Inflammatory macrophage (primary cell): ENCODE measurements at places on chromosomes 3 and 15.

DNA sequence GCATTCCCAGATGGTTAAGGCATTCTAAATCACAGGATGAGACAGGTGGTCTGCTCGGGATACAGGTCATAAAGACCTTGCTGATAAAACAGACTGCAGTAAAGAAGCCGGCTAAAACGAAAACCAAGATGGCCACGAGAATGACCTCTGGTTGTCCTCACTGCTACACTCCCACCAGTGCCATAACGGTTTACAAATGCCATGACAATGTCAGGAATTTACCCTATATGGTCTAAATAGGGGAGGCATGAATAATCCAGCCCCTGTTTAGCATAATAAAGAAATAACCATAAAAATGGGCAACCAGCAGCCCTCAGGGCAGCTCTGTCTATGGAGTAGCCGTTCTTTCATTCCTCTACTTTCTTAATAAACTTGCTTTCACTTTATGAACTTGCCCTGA, 151.1 kb downstream of the ZNF385D start:
- no peak for DNase-seq

- no peak for DNase-seq
These were observed 352.0 kb upstream of the COL8A1 start for GRCh38 chr3:99286266-99286845.

DNA sequence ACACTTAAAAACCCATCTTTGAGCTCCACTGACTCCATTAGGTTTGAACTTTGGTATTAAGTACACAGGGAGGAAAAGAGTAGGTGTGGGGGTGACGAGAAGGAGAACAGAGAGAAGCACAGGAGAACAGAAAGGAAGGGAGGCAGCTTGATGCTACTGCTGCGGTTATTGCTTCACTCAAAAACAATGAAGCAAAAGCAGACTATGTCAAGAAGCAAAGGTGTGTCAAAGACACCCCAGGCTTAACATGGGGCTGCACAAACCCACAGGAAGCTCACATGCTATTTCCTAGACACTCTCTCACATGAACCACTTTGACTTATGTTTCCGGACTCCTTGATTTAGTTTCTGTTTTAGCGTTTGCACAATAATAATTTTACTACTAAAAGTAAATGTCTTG, 961.0 kb upstream of the CFAP20DC start:
- DNase-seq: peak; percentile 3

DNA sequence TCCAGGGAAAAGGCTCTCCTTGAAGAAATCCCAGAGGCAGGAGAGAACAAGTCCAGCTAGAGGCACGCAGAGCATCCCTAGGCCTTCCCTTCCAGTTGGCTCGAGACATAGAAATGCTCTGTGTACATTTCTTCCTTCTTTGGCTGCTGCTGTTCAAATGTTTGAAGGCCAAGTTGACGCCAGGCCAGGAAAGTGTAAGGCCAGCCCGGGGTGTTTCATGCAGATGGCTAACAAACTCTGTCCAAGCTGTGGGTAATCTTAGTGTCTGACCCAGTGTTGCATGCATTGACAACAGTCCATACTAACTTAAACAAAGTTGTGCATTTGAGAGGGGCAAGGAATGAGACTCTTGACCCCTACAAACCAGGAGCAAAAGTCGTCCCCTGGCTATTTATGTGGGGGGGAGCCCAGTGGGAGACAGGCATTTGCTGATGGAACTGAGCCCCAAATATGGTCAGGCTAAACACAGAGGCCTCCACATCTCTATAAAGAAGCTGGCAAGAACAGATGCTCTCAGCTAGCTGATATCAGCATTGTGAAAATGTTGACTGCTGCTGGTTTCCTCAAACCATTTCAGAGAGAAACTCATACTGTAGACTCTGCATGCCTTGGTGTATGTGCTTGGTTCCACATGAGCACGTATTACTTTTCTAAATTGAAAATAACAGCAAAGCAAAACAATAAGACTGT, 139.5 kb downstream of the ADAMTS9 start:
- DNase-seq: no peak

DNA sequence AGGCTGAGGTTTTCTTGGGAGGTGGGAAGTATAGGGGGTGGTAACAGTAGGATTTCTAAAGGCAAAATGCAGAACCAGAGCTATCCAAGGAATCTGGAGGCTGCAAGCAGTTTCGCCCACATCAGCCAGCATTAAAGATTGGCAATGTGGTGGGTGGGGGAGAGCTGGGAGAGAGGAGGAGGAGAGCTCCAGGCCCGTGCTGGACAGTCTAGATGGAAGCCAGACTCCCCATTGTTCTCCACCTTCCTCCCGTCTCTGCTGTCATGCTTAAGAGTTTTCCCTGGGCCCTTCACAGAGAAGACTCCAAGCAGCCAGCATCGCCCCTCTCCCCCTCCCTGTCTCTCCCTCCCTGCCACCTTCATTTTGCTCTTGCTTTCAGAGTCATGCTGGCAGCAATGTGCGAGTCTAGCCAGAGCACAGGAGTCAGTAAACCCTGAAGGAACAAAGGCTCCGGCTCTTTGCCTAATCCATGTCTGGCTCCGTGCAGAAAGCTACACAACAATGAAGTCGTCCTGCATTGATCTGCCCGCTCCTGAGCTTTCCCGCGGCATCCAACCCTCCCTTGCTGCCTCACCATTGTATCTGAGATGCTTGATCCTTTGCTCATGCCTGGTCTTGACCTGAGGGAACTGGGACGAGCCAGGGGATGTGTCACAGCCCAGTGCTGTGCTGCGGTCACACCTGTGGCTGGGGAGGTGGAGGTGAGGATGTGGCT, 282.9 kb downstream of the NTRK3 start:
- DNase-seq: no peak

DNA sequence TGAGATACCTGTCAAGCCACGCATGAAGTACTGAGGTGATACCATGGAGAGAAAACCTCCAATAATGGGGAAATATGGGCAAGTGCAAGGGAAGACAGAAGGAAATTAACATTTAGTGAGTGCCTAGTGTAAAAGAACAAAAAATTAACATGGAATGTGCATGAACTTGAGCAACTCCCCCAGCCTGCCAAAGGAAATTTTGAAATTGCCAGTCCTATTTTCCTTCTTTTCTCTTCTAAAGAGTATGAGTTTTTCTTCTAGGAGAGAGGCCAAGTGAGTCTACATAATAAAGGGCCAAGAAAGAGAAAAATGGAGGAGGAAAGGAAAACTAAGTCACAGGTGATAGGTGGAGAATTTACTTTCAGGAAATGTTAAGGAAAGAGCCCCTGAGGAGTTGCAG, 602.4 kb upstream of the MDFIC2 start:
- no peak for DNase-seq

- no peak for DNase-seq
These were observed 93.9 kb downstream of the ECT2 start for GRCh38 chr3:172844428-172844827.

- DNase-seq: no peak
These were observed 50.5 kb downstream of the MYO1E start for GRCh38 chr15:59322056-59322759.

GRCh38 chr3:119965692-119966091, 128.6 kb downstream of the GSK3B start:
- DNase-seq: no peak

DNA sequence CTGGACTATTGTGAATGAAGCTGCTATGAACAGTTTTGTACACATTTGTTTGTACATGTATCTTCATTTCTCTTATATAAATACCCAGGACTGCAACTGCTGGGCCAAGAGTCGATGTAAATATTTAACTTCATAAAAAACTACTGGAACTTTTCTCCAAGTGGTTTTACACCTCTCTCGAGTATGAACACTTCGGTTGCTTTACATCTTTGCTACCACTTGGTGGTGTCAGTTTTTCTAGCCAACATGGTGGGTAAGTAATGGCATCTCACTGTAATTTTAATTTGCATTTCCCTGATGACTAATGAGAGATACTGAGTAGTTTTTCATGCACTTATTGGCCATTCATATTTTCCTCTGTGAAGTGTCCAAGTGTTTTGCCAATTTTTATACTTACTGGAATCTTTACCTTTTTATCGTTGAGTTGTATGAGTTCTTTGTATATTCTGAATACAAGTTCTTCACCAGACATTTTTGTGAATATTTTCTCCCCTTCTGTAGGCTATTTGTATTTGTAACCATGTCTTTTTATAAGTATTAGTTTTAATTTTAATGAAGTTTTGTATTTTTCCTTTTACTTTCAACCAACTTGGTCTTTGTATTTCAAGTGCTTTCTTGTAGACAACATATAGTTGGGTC, 44.4 kb downstream of the PCOLCE2 start:
- DNase-seq: peak; percentile 46

DNA sequence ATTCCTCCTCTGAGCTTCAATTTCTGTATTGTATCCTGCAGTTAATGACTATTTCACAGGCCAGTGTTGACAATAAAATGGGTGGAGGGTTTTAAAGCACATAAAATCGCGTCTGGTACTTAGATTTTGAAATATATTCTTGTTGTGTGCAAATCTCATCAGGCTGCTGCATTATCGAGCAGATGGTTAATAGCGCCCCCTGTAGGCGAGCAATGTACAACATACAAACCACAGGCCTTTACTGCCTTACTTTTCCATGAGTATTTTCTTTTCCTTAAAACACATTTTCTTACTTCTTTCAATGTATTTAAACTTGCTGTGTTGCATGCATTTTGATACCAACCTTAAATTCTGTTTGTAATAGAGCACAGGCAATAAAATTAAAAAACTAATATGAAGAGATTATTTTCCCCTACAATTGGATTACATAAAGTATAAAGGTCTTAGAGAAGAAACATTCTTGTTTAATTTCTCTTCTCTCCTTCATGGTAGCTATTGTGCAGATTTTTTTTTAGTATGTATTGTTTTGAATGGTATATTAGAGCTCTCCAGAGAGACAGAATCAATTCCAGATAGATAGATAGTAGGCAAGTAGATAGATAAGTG, 608.4 kb downstream of the CADM2 start:
- DNase-seq: peak; percentile 61

DNA sequence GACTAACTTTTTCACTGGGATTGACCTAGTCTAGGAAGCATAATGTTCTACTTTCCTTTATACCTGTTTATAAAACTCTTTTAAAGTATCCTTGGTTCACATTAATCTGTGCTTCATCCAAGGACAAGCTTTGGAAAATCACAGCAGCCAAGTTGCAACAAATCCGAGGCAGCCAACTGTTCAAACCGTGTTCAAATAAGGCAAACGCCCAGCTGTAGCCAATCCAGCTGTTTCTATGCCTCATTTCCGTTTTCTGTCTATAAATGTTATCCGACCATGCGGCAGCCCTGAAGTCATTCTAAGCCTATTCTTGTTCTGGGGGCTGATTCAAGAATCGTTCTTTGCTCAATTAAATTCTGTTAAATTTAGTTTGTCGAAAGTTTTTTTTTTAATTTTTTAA, 78.3 kb downstream of the FMN1 start:
- DNase-seq: no peak

- DNase-seq: no peak
These were observed 25.7 kb upstream of the KCNMB2 start for GRCh38 chr3:178510496-178510895.

- DNase-seq: peak; percentile 16
These were observed 52.3 kb upstream of the CHRNA7 start for GRCh38 chr15:31977812-31978661.

DNA sequence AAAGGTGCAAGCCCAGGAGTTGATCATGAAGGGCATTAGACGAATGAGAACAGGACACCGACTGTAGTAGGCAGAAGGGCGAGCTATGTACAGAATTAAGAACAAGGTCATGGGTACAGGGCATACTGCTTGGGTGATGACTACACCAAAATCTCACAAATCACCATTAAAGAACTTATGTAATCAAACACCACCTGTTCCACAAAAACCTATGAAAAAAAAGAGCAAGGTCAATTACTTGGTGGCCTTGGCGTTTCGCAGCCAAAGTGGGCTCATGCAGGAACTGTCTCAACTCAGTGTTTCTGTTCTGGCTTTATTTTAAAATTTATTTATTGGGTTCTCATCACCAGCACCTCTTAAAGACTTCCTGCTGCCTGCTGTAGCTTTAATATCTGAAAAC, 2.1 kb downstream of the KAT2B start:
- no peak for DNase-seq

DNA sequence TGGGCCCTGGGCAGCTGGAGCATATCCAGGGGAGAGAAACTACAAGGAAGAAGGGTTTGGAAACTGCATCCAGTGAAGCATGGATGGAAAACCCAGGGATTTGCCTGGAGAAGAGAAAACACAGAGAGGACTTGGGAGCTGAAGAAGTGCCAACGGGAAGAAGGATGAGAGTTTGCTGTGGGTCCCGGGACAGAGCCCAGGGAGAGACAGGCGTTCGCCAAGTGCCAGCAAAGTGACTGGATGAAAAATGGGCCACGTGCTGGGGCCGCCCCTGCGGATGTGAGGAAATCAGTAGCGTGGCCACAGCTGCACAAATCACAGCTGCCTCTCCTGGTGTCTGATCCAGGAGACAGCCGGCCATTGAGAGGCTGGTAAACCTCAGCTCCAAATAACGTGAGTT, 70.4 kb downstream of the HES1 start:
- peak; percentile 23 for DNase-seq

DNA sequence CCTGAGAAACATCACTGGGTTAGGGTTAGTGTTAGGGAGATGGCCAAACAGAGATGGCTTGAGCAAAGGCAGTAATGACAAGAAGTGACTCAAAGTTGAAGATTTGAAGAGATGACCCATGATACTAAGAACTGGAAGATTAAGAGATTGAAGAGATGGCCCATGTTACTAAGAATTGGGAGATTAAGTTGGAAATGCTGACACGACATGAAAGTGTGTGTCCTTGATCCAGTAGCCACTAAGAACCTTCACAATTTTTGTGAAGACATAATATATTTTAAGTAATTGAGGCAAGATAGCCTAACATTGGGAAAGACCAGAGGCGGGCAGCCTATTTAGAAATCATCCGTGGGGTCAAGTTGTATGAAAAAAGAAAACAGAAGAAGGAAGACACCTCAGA, 239.4 kb downstream of the ADAMTSL3 start:
- no peak for DNase-seq

- DNase-seq: no peak
These were observed 6.7 kb upstream of the GP5 start for GRCh38 chr3:194405766-194406165.

DNA sequence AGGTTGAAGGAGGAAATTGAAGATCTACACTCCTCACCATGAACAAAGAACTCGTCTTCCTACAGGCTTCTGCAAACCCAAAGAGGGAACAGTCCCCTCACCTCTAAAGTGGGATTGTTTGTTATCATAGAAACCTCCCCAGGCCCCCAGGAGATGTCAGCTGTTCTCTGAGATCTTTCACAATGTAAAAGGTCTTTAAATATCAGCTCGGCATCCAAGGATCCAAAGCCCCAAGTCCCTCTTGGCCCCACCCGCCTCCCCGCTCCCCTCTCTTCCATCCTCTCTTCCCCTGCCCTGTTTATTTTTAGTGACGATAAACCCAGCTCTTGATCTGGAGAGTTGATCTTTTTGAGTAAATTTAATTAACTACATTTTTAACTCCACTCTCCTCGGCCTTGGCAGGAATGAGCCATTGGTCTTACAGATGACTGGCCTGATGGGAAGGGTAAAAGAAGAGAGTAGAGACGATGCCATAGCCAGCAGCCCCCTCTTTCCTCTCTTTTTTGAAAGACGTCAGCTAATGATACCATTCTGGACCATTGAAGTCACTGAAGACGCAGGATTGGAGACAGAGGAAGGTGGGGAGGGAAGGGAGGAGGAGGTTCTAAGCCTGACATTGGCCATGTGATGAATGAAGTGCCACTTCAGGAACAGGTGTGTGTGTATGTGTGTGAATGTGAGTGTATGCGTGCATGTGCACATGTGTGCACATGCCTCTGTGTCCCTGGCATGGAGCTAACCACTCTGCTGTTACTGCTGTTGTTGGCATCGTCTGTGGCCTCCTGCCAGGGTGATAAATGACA, 521.8 kb downstream of the NTRK3 start:
- DNase-seq: no peak

- DNase-seq: peak; percentile 26
These were observed 29.6 kb downstream of the CPOX start for GRCh38 chr3:98563661-98564281.

- no peak for DNase-seq
These were observed 339.0 kb upstream of the WNT5A start for GRCh38 chr3:55826097-55826496.
